ELR (cell line): ENCODE measurements at places on chromosomes 5 and 9.
A peak's percentile ranks its signal among the peaks of the same experiment; 100 is the strongest.

GRCh38 chr9:38681747-38682227, 38.1 kb downstream of the FAM240B start:
- DNase-seq: peak; percentile 60

- no peak for DNase-seq
Measured at GRCh38 chr5:140796718-140797095, 2.1 kb downstream of the PCDHA2 start.

DNA sequence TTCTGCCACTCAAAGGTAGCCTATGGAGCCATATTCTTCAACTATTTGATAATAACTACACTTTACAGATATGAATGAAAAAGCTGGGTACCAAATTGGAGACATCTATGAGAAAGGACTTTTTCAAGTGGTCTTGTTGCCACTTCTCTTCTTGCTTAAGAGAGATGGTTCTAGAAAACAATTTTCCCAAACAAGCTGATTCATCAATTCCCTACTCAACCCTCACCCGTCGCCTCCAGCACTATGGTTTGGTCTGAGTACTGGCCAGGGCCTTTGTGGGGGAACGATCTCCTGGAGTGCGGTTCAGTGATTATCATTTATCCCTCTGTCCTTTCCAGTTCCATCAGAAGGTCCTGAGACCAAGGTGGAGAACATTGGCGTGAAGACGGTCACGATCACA, 56.8 kb downstream of the IL31RA start:
- no peak for DNase-seq

DNA sequence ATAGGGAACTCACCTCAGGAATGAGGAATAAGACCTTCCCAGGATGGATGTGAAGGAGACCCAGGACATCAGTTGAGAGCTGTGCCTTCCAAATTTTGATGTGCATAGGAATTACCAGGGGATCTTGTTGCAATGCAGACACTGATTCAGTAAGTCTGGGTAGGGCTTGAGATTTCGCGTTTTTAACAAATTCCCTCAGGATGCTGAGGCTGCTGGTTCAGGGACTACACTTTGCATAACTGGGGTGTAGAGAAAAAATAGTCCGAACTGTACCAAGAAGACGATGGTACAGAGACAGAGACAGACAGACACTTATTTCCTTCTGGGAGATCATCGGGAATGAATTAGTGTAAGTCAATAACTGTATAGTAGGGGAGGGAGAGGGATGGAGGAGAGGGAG, 82.3 kb upstream of the FREM1 start:
- DNase-seq: no peak

DNA sequence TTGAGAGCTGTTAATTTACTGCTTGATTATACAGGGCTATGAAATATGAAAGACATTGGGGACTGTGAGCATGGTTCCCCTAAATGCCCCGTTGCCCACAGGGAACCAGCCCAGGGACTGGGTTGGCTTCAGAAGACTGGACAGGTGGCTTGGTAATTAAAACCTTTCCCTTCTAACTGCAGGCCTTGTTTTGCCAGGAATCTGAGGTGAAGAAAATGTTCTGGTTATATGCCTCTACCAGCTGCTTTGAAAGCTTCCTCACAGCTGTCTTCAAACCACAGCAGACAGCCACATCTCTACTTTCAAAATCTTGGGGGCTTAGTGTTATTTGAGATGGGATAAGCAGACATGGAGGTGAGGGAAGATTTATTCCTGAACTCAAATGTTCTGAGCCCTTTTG, 153.3 kb upstream of the SPRY4 start:
- no peak for DNase-seq
